Endodermal cell (in vitro differentiated cells): ENCODE measurements at places on chromosomes 3 and 15. TPM values are rescaled to one million over a fixed set of nuclear protein-coding genes. Genes with fewer than 3 reads are reported as not detected.

DNA sequence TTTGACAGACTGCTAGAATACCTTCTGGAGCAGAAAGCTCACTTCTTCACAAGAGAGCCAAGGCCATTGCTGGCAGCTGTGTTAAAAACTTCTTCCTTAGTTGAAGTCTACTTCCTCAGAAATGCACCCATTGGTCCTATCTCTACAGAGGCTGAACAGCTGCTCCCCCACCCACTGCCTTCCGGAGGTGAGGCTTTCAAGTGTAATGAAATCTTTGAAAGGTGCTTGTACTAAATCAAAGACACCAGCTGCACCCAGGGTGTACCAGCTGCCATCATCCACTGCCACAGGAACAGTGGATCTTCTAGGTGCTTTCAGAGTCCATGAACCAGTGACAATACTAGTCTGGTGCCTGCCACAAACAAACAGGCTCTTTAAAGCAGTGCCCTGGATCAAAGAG, 26.4 kb upstream of the HERC1 start:
- H3K36me3 ChIP-seq = no peaks in the 10 kb centered on the region
- no peak overlapping the region for H3K27ac ChIP-seq
- H3K27me3 ChIP-seq = no peaks in the 10 kb centered on the region
- no peak for DNase-seq
- no peak overlapping the region for H3K4me3 ChIP-seq
- no peaks in the 10 kb centered on the region for H3K4me1 ChIP-seq

Gene MEGF11
- 1.2 to 1.5 TPM (median 1.3 TPM) in 3 replicates for total RNA-seq

- DNase-seq = no peak
- no peaks in the 10 kb centered on the region for H3K36me3 ChIP-seq
- H3K27me3 ChIP-seq = no peaks in the 10 kb centered on the region
- H3K4me3 ChIP-seq = no peak overlapping the region
- H3K4me1 ChIP-seq = peaks cover 8% of the 10 kb centered on the region
Measured at GRCh38 chr3:142796823-142797222, 73.0 kb downstream of the TRPC1 start.

DNA sequence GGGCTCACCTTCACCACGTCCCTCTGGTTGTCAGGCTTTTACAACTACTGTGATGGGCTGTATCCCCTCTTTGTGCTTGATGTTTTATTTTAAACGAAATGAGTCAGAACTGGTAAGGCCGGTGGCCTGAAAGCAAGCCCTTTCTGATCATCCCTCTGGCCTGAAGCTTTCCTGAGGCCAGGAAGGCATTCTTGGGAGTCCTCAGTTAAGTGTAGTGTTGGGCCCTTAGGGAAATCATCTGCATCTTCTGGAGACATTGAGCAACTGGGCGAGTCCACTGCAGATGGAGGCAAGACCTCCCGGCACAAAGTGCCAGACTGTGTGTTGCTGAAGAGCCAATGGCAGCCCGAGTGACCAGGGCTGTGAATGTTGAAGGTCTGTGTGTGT, 33.0 kb upstream of the AMOTL2 start:
- peaks cover 35% of the 10 kb centered on the region for H3K27me3 ChIP-seq
- no peaks in the 10 kb centered on the region for H3K4me1 ChIP-seq
- H3K27ac ChIP-seq = peak overlapping the region; percentile 96
- peak overlapping the region; percentile 76 for H3K4me3 ChIP-seq
- no peak for DNase-seq

DNA sequence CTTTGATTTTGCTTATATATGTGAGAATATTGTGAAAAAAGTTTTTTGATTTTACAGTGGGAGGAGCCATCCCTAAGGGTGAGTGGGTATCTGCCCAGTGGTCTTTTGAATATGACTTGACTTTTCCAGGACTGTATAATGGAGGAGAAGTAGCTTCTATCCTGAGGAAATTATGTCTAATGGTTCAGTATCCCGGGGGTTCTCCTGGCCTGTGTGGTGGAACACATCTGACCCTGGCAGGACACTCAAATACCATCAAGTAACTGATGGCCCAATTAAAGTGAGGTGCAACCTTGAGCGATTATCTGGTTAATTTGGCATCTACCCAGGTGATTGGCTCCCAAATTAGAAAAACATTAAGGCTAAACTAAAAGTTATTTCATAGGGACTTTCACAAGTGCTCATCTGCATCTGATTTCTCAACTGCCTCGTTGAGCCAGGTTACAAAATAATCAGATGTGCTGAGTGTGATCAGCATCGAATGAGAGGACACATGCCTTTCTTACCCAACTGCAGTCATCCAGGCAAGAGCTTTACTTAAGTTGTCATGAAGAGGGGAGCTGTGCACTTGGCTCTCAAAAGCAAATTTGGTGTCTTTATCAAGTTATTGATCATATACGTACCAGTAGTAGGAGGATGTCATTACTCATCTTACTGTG, 201.4 kb downstream of the IL5RA start:
- no peak overlapping the region for H3K4me3 ChIP-seq
- H3K27ac ChIP-seq = no peak overlapping the region
- no peaks in the 10 kb centered on the region for H3K36me3 ChIP-seq
- no peaks in the 10 kb centered on the region for H3K4me1 ChIP-seq
- no peaks in the 10 kb centered on the region for H3K27me3 ChIP-seq
- no peak for DNase-seq

Gene FBXO40
- not detected in 3 replicates for total RNA-seq

- peaks cover under 1% of the 10 kb centered on the region for H3K36me3 ChIP-seq
- H3K4me1 ChIP-seq = no peaks in the 10 kb centered on the region
- peak overlapping the region; percentile 80 for H3K4me3 ChIP-seq
Measured at GRCh38 chr15:80693682-80694610, 1.2 kb upstream of the ABHD17C start.

DNA sequence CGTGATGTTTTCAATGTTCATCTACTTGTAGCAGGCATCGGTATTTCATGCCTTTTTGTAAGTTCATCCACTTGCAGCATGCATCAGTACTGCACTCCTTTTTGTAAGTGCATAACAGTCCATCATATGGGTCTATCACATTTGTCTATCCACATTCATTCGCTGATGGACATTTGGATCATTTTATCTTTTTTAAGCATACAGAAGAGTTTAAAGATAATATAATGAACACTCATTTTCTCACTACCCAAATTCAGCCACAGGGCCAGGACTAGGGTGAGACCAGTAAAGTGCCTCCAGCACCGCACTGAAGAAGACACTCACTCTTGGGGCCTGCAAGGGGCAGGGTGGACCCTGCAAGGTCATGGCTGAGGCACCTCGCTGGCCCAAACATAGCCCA, 309.6 kb downstream of the UACA start:
- H3K36me3 ChIP-seq = no peaks in the 10 kb centered on the region
- no peak overlapping the region for H3K4me3 ChIP-seq
- no peak for DNase-seq
- H3K27me3 ChIP-seq = peaks cover 19% of the 10 kb centered on the region
- peaks cover 12% of the 10 kb centered on the region for H3K4me1 ChIP-seq

GRCh38 chr3:129116482-129116946, 5.1 kb downstream of the RAB43 start:
- H3K4me1 ChIP-seq = peaks cover 18% of the 10 kb centered on the region
- DNase-seq = peak; percentile 64
- H3K27me3 ChIP-seq = no peaks in the 10 kb centered on the region
- no peak overlapping the region for H3K27ac ChIP-seq
- H3K4me3 ChIP-seq = peak overlapping the region; percentile 62

DNA sequence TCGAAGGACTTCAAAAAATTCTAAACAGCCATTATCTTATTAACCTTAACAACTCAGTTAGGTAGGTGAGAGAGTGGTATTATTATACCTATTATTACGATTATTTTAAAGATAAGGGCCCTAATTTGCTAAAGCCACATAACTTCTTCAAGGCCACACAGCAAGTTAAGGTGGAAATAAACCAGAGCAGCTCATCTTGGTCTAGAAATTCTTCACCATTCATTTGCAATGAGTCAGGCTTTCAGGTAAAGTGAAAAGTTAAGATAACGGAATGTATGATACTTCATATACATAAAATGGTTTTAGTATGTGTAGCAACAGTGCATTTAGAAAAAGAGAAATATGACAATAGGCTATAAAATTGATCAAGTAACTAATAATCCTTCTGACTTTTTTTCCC, 920.2 kb downstream of the ROBO1 start:
- peaks cover 3% of the 10 kb centered on the region for H3K4me1 ChIP-seq
- no peaks in the 10 kb centered on the region for H3K36me3 ChIP-seq
- no peaks in the 10 kb centered on the region for H3K27me3 ChIP-seq
- no peak overlapping the region for H3K27ac ChIP-seq
- no peak for DNase-seq

Gene CSNK1G1
- 24.0 and 24.5 TPM in 2 replicates for total RNA-seq

- H3K36me3 ChIP-seq = peaks cover 80% of the 10 kb centered on the region
- no peak overlapping the region for H3K4me3 ChIP-seq
- H3K27ac ChIP-seq = no peak overlapping the region
Measured at GRCh38 chr15:34883633-34884032, 85.9 kb downstream of the AQR start.

DNA sequence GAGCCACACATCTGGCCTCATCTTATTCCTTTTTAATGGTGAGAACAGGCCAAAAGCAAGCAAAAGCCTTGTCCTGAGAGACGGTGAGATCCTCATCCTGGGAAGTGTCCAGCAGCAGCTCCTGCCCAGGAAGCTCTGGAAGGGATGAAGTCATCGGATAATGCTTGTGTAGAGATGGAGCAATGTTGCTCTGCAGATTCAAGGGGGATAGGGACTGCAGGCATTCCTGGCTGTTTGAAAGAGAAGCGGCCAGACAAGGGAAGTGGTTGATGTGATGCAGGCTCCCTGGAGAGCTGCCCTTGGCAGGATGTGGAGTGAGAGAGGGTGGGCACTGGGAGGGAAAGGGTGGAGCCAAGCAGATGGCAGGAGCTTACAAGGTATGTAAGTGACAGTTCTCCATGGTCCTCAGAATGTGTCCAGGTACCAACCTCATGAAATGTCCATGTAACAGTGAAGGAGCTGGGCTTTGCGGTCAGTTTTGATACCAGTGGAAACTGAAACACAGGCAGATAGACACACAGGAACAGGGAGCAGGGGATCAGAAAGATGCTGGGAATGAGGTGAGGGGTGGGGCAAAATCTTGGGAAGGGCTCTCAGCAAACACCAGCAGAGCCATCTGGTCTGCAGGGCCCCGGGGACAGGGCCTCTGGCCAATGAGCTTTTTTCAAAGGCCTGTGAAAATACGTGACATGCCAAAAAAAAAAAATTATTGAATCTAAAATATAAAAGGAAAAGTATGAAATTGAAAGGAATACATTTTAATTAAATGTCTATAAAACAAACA, 32.2 kb upstream of the LACTB start:
- H3K4me1 ChIP-seq = peaks cover 2% of the 10 kb centered on the region
- no peak overlapping the region for H3K27ac ChIP-seq
- H3K27me3 ChIP-seq = no peaks in the 10 kb centered on the region
- peak; percentile 89 for DNase-seq
- H3K4me3 ChIP-seq = no peak overlapping the region
- H3K36me3 ChIP-seq = no peaks in the 10 kb centered on the region

DNA sequence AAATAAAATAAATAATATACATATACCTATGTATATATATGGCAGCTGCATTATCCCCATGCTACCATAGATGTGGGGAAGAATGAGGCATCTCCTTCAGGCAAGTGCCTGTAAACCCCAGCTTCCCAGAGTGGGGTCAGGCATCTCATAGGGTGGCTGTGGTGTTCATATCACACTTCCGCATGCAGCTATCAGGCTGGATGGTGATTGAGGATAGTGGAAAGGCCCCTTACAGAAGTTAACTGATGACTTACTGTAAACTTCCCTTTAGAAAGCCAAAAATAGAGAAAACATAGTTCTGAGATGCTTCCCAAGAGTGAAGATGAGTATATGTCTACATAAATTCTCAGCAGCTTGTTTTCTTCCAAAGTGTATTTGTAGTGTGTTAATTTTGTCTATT, 3.5 kb upstream of the PP2D1 start:
- no peak overlapping the region for H3K27ac ChIP-seq
- no peak for DNase-seq
- no peaks in the 10 kb centered on the region for H3K4me1 ChIP-seq
- H3K27me3 ChIP-seq = no peaks in the 10 kb centered on the region
- no peaks in the 10 kb centered on the region for H3K36me3 ChIP-seq

Gene TMEM212
- total RNA-seq = not detected in 2 replicates

- no peaks in the 10 kb centered on the region for H3K36me3 ChIP-seq
- no peak overlapping the region for H3K4me3 ChIP-seq
- H3K4me1 ChIP-seq = no peaks in the 10 kb centered on the region
- no peak for DNase-seq
- H3K27ac ChIP-seq = no peak overlapping the region
- no peaks in the 10 kb centered on the region for H3K27me3 ChIP-seq
Measured at GRCh38 chr3:194348354-194348753, 2.8 kb downstream of the CPN2 start.

- DNase-seq = peak; percentile 84
- peaks cover 10% of the 10 kb centered on the region for H3K36me3 ChIP-seq
- no peaks in the 10 kb centered on the region for H3K4me1 ChIP-seq
- H3K4me3 ChIP-seq = no peak overlapping the region
Measured at GRCh38 chr3:88113311-88114162, 36.2 kb upstream of the C3orf38 start.

- DNase-seq = no peak
- peaks cover 22% of the 10 kb centered on the region for H3K36me3 ChIP-seq
- H3K27me3 ChIP-seq = no peaks in the 10 kb centered on the region
- no peak overlapping the region for H3K27ac ChIP-seq
- H3K4me3 ChIP-seq = no peak overlapping the region
Measured at GRCh38 chr15:66408254-66408653, 21.5 kb downstream of the MAP2K1 start.

DNA sequence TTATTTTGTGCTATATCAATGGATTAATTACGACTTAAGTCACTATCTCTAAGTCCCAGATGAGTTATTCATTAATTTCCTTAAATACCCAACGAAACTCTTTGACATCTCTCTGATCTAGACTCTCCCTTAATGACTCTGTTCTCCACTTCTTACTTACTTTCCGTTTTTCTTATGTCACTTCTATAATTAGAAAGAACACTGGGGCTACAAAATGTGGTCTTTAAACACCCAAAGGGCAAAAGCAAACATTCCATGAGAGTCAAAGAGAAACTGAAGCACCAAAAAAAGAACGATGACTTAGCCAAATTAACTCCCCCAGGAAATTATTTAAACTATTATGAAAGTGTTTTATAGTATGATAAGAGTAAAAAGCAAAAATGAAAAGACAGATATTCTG, 166.4 kb upstream of the UBE2E2 start:
- no peaks in the 10 kb centered on the region for H3K36me3 ChIP-seq
- H3K4me1 ChIP-seq = no peaks in the 10 kb centered on the region
- H3K27me3 ChIP-seq = no peaks in the 10 kb centered on the region
- H3K4me3 ChIP-seq = no peak overlapping the region
- H3K27ac ChIP-seq = no peak overlapping the region

GRCh38 chr3:20904671-20905070, 718.7 kb upstream of the SGO1 start:
- peak; percentile 75 for DNase-seq
- no peak overlapping the region for H3K4me3 ChIP-seq
- H3K36me3 ChIP-seq = no peaks in the 10 kb centered on the region
- H3K27me3 ChIP-seq = peaks cover 88% of the 10 kb centered on the region
